ENCODE measurements at places on chromosomes 4 and X.

DNA sequence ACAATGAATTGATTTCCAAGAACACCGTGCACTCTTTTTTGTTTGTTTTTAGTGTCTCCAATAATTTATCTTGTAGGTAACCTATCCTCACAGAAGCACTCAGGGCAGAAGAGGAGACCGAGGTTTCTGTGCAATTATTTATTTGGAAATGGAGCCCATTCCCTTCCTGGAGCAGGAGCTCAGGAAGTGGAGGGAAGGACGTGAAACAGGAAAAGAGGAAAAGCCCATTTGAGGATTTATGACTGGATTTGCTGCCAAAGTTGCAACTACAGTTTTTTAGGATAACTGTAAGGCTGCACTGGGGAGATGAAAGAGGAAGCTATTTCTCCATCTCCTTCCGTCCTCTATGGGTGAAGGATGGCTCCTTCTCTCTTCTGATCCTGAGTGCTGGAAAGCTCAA, 31.7 kb upstream of the MXRA5 start:
- no peak for DNase-seq

GRCh38 chrX:135383249-135383648, 38.5 kb upstream of the SMIM10L2A start:
- no peak for DNase-seq

DNA sequence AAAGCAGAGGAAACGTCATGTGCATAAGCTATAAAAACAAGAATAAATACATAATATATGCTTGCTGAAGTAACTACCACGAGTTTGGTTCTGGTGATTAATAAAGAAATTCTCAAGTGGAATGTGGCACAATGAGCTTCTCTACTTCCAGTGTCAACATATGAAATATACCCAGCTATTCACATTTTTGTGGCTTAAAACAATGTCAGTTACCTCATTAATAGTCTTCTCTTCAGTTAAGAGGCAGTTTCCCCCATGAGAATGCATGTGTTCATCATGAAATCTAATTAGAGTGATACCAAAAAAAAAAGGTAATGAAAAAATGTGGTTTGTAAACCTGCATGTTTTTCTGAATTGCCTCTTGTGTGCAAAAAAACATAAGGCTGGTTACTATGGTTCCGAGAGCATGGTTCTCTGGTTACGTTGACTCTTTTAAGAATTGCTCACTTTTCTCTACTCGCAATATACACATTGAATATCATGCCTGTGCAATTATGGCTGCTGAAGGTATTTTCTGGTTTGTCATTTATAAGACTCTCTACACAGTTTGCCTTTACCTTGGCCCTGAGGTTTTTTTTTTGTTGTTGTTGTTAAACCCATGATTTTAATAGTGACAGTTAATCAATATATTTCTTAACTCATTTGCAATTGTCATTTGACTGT, 108.2 kb downstream of the PCDH7 start:
- DNase-seq, result no peak

GRCh38 chr4:184764601-184765000, 30.7 kb upstream of the CENPU start:
- no peak for DNase-seq

DNA sequence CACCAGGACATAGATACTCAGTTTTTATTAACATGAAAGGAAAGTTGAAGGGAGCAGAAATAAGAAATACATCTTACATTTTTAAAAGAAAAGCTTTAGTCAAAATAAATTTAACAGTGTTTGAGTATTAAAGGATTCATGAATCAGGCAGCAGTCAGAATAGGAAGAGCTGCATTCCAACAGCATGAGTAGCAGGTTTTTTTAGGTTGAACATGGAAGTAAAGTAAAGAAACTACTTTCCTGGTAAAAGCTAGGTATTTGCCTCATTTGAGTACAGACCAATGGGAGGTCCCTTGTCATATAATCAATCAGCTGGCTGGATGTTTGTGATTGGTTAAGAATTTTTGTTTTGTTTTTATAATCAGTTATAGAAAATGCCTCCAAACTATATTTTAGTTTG, 645.9 kb upstream of the INTU start:
- no peak for DNase-seq

DNA sequence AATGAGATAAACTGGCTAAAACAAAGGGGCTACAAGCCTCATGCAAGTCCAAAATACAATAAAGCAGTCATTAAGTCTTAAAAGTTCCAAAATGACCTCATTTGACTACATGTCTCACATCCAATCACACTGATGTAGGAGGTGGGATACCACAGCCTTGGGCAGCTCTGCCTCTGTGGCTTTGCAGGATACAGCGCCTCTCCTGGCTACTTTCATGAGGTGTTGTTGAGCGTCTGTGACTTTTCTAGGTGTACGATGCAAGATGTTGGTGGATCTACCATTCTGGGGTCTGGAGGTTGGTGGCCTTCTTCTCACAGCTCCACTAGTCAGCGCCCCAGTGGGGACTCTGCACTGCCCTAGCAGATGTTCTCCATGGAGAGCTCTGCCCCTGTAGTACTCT, 944.9 kb downstream of the TECRL start:
- DNase-seq, result no peak

- DNase-seq, result no peak
These were observed 67.4 kb downstream of the VCX2 start for GRCh38 chrX:8103655-8104054.

DNA sequence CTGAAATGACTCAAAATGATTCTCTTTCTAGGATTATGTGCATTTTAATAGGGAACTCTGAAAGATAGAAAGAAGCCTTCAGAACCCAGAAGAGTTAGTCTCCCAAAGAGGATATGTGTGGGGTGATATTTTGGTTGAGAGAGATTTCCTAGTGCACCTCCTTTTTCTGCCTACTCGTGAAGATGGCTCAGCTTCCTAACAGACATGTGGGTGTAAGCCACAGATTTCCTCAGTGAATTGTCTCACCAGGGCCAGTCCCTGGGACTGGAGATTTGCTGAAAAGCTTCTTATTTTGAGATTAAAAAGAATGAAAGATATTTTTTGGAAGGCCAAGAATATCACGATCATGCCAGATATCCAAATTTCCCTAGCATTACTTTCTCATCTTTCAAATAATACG, 42.8 kb downstream of the MAGEB17 start:
- no peak for DNase-seq

DNA sequence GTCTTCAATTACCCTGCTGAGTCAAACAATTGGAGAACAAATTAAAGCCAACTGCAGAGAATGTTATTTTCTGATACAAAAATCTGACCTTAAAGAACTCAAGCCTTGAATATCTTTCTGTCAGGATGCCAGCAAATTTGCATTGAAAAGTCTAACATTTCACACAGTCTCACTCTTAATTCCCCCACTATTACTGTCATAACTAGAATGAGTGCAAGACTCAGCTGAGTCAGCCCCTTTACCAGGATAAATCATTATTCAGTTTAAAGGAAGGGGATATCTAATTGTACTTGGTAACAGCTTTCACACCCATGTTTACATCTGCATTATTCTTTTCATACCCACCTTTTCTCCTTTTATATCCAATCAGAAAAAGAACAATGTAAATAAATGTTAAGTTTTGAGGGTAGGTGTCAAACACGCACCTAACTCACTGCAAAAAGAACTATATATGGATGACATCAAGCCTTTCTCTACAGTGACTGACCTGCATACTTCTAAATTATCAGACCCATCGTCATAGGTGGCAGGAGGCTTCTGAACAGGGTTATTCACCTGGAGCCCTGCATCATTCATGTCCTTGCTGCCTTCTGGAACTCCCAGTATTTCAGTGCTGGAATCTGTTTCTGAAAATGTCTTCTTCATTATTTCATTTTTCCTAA, 117.4 kb downstream of the TMA16 start:
- no peak for DNase-seq

DNA sequence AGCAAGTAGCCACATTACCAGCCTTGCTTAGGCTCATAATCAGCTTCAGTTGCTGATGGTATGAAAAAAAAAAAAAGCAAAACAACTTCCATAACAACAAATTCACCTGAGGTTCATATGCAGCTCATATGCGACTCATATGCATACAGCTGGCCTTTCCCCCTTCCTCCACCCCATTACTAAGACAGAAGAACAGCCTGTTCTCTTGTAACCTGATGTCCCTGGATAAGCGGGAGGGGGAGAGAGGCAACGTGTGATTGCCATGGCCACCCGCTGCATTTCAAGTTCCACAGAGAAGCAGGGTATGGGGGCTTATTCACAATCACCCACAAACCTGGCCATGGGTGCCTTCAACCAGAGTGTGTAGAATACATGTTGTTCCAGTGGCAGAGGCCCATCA, 95.1 kb upstream of the DGKK start:
- DNase-seq, result no peak

- no peak for DNase-seq
These were observed 6.8 kb downstream of the MSX1 start for GRCh38 chr4:4866124-4866865.

DNA sequence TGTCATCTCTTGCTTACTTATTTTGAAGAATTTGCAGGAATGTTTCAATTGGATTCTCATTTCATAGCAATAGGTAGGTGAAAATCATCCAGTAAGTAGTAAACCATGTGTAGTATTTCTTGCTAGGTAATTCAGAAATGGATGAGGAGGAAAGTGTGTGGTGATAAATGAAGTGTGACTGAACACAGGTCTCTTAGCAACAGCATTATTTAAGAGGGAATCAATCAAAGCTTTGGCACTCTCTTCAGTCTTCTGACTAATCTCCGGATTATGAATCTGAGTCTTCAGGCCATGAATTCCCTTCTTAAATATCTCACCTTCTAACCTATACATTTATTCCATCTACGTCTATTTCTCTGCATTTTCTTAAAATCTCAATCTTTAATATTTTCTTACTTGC, 55.8 kb upstream of the ARHGAP24 start:
- DNase-seq, result no peak

All from activated CD4-positive, alpha-beta T cell treated with anti-CD3 and anti-CD28 coated beads for 4 hours (primary cell).